ENCODE measurements at places on chromosomes 11 and 22. TPM values are rescaled to one million over a fixed set of nuclear protein-coding genes. Genes with fewer than 3 reads are reported as not detected.

Gene TMEM191C
- total RNA-seq: not detected

Gene SLC37A2
- total RNA-seq: 0.75 TPM

Gene SEPTIN5
- total RNA-seq: 5.0 TPM

Gene CCDC73
- total RNA-seq: not detected

Gene APOBEC3A
- total RNA-seq: 0.75 TPM

Gene EHF
- 0.85 TPM for total RNA-seq

Gene MRGPRX3
- not detected for total RNA-seq

Gene ASRGL1
- 7.0 TPM for total RNA-seq

Gene TIGD3
- total RNA-seq: 0.33 TPM

Gene OR8B3
- not detected for total RNA-seq

Gene NUP50
- total RNA-seq: 30.6 TPM

Gene IFITM10
- total RNA-seq: 1.1 TPM

Gene OLFML1
- total RNA-seq: 2.2 TPM

Gene DNAL4
- total RNA-seq: 6.8 TPM

Gene TRIM21
- total RNA-seq: 1.6 TPM

Gene BIRC3
- total RNA-seq: 1.7 TPM

Gene DDX25
- not detected for total RNA-seq

Gene CREB3L1
- 0.46 TPM for total RNA-seq

Gene VWA5A
- 1.6 TPM for total RNA-seq

Gene OR10G6
- not detected for total RNA-seq

Gene LRRC74B
- total RNA-seq: not detected

Gene KBTBD3
- total RNA-seq: 2.0 TPM

Gene OR51B4
- not detected for total RNA-seq

Gene CTSF
- 49.1 TPM for total RNA-seq

Gene DNAJB13
- not detected for total RNA-seq

Gene NTM
- 0.69 TPM for total RNA-seq

Gene MUC6
- total RNA-seq: not detected

Gene TTC36
- 0.55 TPM for total RNA-seq

Gene RBMXL2
- total RNA-seq: not detected

Gene KIAA0930
- 49.0 TPM for total RNA-seq

Gene CHRM4
- not detected for total RNA-seq

Gene OR4D5
- total RNA-seq: not detected

Gene DCDC1
- total RNA-seq: not detected

Gene PNPLA3
- not detected for total RNA-seq

Gene ASPHD2
- total RNA-seq: 0.07 TPM

Measured in gastrocnemius medialis (tissue), 4 donors.